ENCODE measurements at places on chromosomes 2 and 18.

DNA sequence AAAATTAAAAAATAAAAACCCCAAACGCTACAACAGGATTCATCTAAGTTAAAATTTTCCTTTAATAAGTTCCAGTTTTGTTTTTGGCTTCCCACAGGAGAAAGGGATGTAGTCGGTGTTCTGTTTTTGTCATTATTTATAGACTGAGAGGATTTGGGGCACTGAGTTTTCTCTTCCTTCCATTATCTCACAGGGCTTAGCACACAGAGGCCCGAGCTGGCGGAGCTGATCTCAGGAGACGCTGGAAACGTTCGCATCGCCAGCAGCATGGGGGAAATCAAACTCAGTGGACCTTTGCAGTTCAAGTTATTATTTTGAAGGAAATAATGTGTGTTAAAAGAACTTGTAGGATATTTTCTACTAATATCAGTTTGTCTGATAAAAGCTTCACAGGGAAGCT lies 669.7 kb upstream of the SALL3 start:
- no peak for DNase-seq

- no peak for DNase-seq
Measured at GRCh38 chr2:61771904-61772845, 81.7 kb downstream of the FAM161A start.

DNA sequence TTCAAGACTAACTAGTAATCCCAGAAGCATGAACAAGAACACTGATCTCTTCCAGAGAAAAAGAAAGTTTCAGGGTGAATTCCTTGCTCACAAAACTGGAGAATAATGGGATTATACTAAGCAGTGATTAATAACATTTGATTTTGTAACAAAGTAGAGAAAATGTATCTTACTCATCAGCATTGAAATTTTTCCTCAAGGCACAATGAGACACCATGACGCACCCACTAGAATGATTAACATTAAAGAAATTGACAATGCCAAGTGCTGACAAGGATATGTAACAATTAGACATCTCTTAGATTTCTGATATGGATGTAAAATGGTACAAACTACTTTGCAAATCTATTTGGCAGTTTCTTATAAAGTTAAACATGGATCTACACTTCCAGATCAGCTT lies 101.1 kb upstream of the EPHA4 start:
- DNase-seq, result no peak

DNA sequence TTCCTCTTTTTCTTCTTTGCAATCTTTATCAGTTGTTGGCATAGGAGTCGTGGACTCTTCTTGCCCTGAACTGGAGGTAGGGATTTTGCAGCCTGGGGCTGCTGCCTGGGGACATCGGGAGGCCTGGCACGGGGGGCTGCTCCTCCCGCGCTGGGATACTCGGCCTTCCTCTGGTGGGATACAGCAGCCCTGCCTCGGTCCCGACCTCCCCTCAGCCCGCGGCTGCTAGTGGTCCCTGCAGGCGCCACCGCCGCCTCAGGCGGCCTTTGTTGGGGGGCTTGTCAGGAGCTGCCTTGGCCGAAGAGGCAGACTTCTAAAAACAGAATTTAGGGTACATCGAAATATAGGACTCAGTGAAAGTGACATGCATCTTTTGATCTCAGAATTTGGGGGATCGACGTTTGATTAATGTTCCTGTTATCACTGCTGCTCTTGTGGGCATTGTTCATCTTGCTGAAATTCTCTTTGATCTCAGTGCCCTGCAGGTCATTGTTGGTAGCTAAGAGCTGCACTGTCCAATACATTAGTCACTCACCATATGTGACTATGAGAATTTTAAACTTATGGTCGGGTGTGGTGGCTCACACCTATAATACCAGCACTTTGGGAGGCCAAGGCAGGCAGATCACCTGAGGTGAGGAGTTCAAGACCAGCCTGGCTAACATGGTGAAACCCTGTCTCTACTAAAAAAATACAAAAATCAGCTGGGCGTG lies 16.3 kb downstream of the POLR2D start:
- DNase-seq, result no peak

GRCh38 chr18:46622451-46622850 lies 34.6 kb downstream of the LOXHD1 start:
- DNase-seq, result no peak

- DNase-seq, result no peak
Measured at GRCh38 chr2:31967790-31968189, 43.0 kb downstream of the MEMO1 start.

- no peak for DNase-seq
Measured at GRCh38 chr2:31387850-31388249, 26.7 kb downstream of the XDH start.

DNA sequence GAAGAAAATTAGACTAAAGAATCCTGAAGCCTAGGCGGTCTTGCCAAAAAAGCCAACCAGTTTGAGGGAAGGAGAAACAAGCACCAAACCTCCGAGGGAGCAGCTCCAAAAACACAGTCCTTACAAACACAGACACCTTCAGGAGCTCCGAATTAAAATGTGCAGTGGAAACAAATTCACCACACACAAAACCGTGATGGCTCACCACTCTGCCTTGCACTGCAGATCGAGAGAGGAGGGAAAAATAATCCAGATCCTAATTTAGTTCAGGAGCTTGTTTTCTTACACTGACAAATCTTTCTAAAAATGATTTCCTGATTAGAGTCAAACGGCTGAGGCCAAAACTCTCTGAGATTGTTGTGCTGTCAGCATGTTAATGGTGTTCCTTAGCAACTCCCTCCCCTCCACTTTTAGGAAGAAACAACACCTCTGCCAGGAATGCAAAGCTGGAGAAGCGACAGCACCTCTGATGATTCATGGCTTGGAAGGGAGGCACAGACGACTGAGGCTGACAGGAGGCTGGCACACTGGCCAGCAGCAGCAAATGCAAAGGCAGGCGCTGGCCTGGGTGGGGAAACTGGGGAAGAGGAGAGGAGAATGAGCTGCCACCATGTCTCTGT lies 249.4 kb upstream of the KLHL29 start:
- DNase-seq, result no peak

DNA sequence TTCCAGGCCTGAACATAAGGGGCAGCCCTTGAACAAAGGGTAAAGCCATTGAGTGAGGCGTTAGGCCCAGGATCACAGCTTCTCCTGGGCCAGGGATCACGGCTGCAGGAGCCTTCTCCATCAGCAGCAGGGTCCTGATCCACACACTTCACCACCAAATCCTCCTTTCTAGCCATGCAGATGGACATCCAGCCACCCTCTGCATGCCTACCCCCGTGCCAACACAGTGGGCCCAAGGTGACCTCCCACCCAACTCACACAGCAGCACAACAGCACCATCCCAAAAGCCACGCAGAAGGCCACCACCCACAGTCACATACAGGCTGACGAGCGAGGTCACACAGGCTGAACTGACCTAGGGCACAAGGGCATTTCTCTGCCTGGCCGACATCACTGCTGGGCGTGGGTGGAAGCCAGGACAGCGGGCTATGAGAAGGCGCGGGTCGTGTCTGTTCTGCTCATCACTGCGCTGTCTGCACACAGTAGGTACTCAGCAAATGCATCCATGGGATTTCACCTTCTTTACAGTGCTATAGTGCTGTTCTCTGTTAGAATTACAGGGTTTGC lies 31.2 kb downstream of the TFCP2L1 start:
- DNase-seq, result no peak

DNA sequence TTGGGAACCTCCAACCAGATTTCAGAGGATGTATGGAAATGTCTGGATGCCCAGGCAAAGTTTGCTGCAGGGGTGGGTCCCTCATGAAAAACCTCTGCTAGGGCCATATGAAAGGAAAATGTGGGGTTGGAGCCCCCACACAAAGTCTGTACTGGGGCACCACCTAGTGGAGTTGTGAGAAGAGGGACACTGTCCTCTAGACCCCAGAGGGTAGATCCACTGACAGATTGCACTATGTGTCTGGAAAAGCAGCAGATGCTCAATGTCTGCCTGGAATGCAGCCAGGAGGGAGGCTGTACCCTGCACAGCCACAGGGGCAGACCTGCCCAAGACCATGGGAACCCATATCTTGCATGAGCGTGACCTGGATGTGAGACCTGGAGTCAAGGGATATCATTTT lies 573.7 kb upstream of the NXPH2 start:
- no peak for DNase-seq
